ENCODE measurements at places on chromosomes 12 and 14. TPM values are rescaled to one million over a fixed set of nuclear protein-coding genes. Genes with fewer than 3 reads are reported as not detected.

ANHX gene
- total RNA-seq, result not detected

RNF212B gene
- total RNA-seq, result not detected

DNA sequence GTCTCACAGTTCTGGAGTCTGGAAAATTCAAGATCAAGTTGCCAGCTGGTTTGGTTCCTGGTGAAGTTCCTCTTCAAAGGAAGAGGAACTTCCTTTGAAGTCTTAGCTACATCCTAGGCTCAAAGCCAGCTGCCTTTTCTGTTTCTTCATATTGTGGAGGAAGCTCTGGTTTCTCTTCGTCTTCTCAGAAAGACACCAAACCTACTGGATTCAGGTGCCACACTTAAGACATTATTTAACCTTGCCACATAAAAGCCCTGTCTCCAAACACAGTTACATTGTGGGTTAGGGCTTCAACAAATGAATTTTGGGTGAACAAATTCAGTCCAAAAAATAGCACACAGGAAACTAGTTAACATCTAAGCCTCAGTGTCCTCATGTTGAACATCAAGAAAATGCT lies 1019.8 kb downstream of the GALC start:
- H3K4me3 ChIP-seq, result no peak overlapping the region
- H3K27me3 ChIP-seq, result no peaks in the 10 kb centered on the region
- no peaks in the 10 kb centered on the region for H3K4me1 ChIP-seq
- no peaks in the 10 kb centered on the region for H3K36me3 ChIP-seq
- no peak for DNase-seq
- H3K27ac ChIP-seq, result no peak overlapping the region

DNA sequence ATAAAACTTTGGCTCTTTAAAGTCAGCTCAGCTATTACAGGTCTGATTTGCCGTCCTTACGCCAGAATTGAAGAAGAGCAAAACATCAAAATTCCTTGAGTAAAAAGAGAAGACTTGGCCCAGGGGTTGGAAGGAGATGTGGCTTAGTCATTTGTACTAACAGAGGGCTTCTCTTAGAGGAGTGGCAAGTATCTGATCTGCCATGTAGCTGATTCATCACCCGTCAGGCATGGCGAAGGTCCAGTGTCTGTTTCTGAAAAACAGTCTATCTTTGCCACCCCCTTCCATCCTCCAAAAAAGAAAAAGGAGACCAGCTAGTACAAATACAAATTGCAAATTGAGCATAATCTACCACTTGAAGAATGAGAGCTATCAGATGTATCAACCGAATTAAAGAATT lies 91.9 kb downstream of the RAD52 start:
- no peaks in the 10 kb centered on the region for H3K4me1 ChIP-seq
- no peak overlapping the region for H3K27ac ChIP-seq
- DNase-seq, result no peak
- H3K36me3 ChIP-seq, result no peaks in the 10 kb centered on the region

- H3K4me1 ChIP-seq, result no peaks in the 10 kb centered on the region
- H3K36me3 ChIP-seq, result no peaks in the 10 kb centered on the region
- no peak overlapping the region for H3K4me3 ChIP-seq
- H3K27me3 ChIP-seq, result no peaks in the 10 kb centered on the region
Observed at GRCh38 chr12:16421806-16422205, 74.4 kb downstream of the MGST1 start.

GRCh38 chr12:44511289-44511688 lies 364.8 kb downstream of the NELL2 start:
- H3K27ac ChIP-seq, result no peak overlapping the region
- H3K4me3 ChIP-seq, result no peak overlapping the region
- no peak for DNase-seq
- H3K36me3 ChIP-seq, result no peaks in the 10 kb centered on the region
- H3K27me3 ChIP-seq, result no peaks in the 10 kb centered on the region
- H3K4me1 ChIP-seq, result no peaks in the 10 kb centered on the region

GRCh38 chr12:57124261-57124877 lies 3.9 kb upstream of the LRP1 start:
- H3K27me3 ChIP-seq, result no peaks in the 10 kb centered on the region
- no peak overlapping the region for H3K27ac ChIP-seq
- peaks cover 4% of the 10 kb centered on the region for H3K4me1 ChIP-seq
